ENCODE measurements at places on chromosomes 1 and 21.

GRCh38 chr1:40267767-40268187, 9.7 kb downstream of the ZMPSTE24 start:
- no peaks in the 10 kb centered on the region for H3K27me3 ChIP-seq
- peak overlapping the region; percentile 77 for H3K27ac ChIP-seq
- peaks cover 25% of the 10 kb centered on the region for H3K36me3 ChIP-seq
- peaks cover 7% of the 10 kb centered on the region for H3K4me1 ChIP-seq

DNA sequence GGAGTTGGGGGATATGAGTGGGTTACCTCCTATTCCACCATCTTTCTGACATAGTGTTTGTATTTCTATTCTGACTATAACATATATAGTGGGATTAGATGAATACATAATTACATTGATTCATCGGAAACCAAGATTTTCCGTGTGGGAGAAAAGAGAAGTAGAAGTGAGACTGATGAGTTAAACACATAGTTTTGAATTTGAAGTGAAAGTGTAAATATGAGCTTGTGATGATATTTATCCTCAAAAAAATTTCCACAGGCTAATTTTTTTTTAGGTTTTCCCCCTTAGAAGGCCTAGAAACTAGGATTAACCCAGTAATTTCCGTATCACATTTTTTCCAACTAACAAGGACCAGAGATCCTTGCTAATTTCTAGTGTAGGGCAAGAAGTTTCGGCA, 6.9 kb downstream of the CD1B start:
- no peak for DNase-seq
- H3K36me3 ChIP-seq = no peaks in the 10 kb centered on the region
- no peaks in the 10 kb centered on the region for H3K4me1 ChIP-seq
- H3K27me3 ChIP-seq = no peaks in the 10 kb centered on the region
- no peak overlapping the region for H3K27ac ChIP-seq

DNA sequence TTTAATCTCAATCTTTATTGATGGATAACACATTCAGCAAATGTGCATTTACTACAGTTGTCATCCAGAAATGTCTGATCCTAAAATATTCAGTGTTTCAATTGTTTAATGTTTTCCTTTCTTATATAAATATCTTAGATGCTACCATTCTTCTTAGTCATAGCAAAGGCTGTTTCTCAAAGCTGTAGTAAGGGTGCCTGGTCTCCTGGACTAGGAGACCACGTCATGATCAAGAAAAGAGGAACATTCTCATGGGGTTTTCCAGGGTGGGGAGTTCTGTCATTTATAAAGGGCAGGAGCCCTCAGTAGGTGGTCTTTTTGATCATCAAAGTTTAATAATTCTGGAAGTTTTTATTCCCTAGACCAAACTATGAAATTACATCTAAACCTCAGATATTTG, 292.8 kb downstream of the HMCN1 start:
- peak; percentile 8 for DNase-seq
- no peaks in the 10 kb centered on the region for H3K36me3 ChIP-seq
- H3K27ac ChIP-seq = no peak overlapping the region
- H3K4me1 ChIP-seq = no peaks in the 10 kb centered on the region
- H3K27me3 ChIP-seq = no peaks in the 10 kb centered on the region
- H3K4me3 ChIP-seq = no peak overlapping the region

DNA sequence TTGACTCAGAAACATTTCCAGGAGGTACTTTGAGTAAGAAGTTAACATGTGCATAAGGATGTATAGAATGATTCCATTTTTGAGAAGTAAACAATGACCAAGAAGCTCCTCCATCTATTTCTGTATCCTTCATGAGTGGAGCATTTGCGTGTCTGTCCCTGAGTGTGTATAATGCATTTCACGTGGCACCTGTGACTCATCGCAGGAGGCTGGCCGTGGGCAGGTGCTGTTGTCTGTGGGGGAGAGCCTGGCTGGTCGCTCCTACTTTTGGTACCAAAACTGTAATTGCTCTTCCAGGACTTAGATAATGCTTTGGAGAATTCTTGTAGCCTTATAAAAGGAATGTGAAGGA, 16.5 kb downstream of the SLC37A1 start:
- no peak for DNase-seq
- no peaks in the 10 kb centered on the region for H3K36me3 ChIP-seq
- no peak overlapping the region for H3K27ac ChIP-seq
- no peak overlapping the region for H3K4me3 ChIP-seq
- H3K4me1 ChIP-seq = peaks cover 2% of the 10 kb centered on the region

- no peak overlapping the region for H3K27ac ChIP-seq
- H3K27me3 ChIP-seq = peaks cover 46% of the 10 kb centered on the region
- H3K4me3 ChIP-seq = no peak overlapping the region
Measured at GRCh38 chr21:42624095-42624790, 29.2 kb upstream of the PDE9A start.

- H3K27me3 ChIP-seq = no peaks in the 10 kb centered on the region
- H3K27ac ChIP-seq = no peak overlapping the region
- no peak for DNase-seq
- no peaks in the 10 kb centered on the region for H3K36me3 ChIP-seq
- no peak overlapping the region for H3K4me3 ChIP-seq
Measured at GRCh38 chr1:55463814-55464475, 248.8 kb upstream of the USP24 start.

- H3K27ac ChIP-seq = no peak overlapping the region
- DNase-seq = no peak
- peaks cover 2% of the 10 kb centered on the region for H3K27me3 ChIP-seq
- H3K4me3 ChIP-seq = no peak overlapping the region
Measured at GRCh38 chr21:31368361-31368760, 24.3 kb upstream of the TIAM1 start.

DNA sequence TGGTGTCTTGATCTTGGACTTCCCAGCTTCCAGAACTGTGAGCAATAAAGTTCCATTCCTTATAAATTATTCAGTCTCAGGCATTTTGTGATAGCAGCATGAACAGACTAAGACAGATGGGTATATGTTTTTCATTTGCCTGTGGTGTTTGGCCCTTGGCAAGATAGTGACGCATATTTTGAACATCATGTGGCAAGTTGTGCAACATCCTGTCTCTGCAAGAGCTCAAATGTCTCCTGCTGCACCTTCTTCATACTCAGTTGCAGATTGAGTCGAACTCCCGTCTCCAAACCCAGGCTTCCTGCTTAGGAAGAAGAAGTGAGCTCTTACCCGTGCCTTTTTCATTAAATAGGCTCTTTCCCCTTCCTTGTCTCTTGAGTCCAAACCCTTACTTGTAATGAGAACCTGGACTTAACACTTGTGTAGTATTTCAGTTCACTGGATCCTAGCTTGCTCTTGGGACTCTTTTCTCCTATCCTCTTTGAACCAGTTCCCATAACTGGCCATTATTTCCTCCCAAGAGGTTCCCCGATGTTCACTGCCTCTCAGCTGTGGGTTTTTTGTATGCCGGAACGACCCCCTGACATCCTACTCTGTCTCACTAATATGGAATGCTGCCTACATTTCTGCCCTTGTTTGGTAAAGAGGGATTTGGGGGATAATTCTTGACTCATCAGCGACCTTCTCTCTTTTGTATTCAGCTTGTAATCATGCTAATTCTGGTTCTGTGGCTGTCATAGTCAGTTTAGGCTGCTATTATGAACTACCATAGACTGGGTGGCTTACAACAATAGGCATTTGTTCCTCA, 125.0 kb upstream of the KCNK2 start:
- no peaks in the 10 kb centered on the region for H3K36me3 ChIP-seq
- H3K27ac ChIP-seq = peak overlapping the region; percentile 95
- H3K27me3 ChIP-seq = no peaks in the 10 kb centered on the region
- DNase-seq = peak; percentile 100
- peak overlapping the region; percentile 16 for H3K4me3 ChIP-seq

DNA sequence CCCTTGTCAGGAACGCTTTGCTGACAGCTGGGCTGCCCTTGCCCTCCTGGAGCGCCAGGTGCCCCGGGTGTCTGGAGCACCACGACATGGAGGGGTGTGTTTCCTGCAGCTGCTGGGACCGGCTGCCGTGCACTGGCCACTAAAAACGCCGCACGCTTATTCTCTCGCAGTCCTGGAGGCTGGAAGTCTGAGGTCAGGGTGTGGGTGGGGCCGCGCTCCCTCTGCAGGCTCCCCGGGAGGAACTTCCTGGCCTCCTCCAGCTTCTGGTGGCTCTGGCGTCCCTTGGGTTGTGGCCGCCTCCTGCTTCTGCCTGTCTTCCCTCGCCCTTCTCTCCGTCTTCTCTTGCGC, 28.0 kb upstream of the PLCH2 start:
- H3K4me1 ChIP-seq = peaks cover 23% of the 10 kb centered on the region
- no peak overlapping the region for H3K27ac ChIP-seq
- H3K27me3 ChIP-seq = peaks cover 19% of the 10 kb centered on the region

GRCh38 chr1:231165371-231165770, 3.5 kb downstream of the TRIM67 start:
- no peak overlapping the region for H3K4me3 ChIP-seq
- no peaks in the 10 kb centered on the region for H3K4me1 ChIP-seq
- peaks cover 38% of the 10 kb centered on the region for H3K27me3 ChIP-seq

DNA sequence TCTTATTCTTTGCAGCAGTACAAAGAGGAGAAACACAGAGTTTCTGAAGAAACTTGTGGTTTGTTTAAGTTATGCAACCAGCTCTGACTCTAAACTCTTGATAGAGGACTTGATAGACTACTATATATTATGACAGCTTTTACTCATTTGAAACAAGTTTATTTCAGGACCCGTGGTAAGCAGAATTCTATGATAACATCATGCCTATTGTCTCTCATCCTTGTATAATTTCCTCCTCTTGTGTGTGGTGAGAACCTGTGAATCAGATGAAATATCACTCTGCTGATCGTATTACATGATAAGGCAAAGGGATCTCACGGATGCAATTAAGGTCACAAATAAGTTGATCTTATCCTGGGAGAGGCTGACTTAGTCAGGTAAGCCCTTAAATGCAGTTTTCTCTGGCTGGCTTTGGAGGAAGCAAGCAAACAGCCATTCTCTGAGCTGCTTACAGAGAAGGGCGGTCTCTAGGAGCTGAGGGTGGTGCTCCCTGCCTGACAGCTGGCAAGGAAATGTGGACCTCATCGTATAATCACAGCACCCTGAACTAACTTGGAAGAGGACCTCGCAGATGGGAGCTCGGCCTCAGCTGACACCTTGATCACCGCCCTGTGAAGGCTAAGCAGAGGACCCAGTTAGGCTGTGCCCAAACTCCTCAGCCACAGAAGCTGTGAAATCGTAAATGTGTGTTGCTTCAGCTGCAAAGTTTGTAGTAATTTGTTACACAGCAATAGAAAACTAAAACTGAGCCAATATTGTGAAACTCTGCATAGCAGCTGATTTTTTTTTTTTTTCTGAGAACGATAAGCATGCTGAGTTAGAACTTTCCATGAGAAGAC, 151.1 kb upstream of the DPT start:
- no peak overlapping the region for H3K4me3 ChIP-seq
- no peak for DNase-seq
- H3K27me3 ChIP-seq = no peaks in the 10 kb centered on the region

- H3K27me3 ChIP-seq = no peaks in the 10 kb centered on the region
- no peaks in the 10 kb centered on the region for H3K36me3 ChIP-seq
- H3K27ac ChIP-seq = peak overlapping the region; percentile 56
- peak; percentile 40 for DNase-seq
- H3K4me1 ChIP-seq = peaks cover 22% of the 10 kb centered on the region
Measured at GRCh38 chr21:46457801-46458314, 833 bp upstream of the DIP2A start.

GRCh38 chr1:30320581-30320890, 402.8 kb downstream of the MATN1 start:
- H3K27me3 ChIP-seq = no peaks in the 10 kb centered on the region
- H3K36me3 ChIP-seq = no peaks in the 10 kb centered on the region
- H3K4me1 ChIP-seq = no peaks in the 10 kb centered on the region
- H3K27ac ChIP-seq = no peak overlapping the region

DNA sequence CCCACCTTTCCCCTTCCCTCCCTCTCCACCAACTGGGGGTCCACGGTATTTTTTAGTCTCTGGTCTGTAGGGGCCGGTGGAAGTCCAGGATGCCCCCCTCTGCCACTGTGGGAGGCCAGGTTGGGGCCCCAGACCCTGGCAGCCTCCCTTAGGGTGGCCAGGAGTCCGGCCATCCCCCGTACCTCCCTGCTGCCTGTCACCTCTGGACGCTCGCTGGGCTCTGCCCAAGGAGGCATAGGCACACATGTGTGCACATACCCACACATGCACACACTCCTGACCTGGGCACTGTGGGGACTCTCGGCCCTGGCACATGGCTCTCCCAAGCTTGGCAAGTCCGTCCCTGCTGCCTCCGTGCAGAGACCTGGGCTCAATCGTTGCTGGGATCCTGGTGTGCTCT, 53.0 kb downstream of the DISP3 start:
- H3K4me3 ChIP-seq = no peak overlapping the region
- H3K27me3 ChIP-seq = no peaks in the 10 kb centered on the region
- no peaks in the 10 kb centered on the region for H3K36me3 ChIP-seq
- H3K4me1 ChIP-seq = no peaks in the 10 kb centered on the region
- no peak for DNase-seq
- H3K27ac ChIP-seq = no peak overlapping the region

GRCh38 chr1:32539584-32540571, 651 bp downstream of the ZBTB8A start:
- H3K27ac ChIP-seq = peak overlapping the region; percentile 3
- peaks cover 3% of the 10 kb centered on the region for H3K27me3 ChIP-seq
- H3K4me1 ChIP-seq = no peaks in the 10 kb centered on the region

GRCh38 chr21:21233051-21233450, 234.8 kb downstream of the NCAM2 start:
- no peaks in the 10 kb centered on the region for H3K4me1 ChIP-seq
- H3K4me3 ChIP-seq = no peak overlapping the region
- no peak for DNase-seq
- no peak overlapping the region for H3K27ac ChIP-seq

DNA sequence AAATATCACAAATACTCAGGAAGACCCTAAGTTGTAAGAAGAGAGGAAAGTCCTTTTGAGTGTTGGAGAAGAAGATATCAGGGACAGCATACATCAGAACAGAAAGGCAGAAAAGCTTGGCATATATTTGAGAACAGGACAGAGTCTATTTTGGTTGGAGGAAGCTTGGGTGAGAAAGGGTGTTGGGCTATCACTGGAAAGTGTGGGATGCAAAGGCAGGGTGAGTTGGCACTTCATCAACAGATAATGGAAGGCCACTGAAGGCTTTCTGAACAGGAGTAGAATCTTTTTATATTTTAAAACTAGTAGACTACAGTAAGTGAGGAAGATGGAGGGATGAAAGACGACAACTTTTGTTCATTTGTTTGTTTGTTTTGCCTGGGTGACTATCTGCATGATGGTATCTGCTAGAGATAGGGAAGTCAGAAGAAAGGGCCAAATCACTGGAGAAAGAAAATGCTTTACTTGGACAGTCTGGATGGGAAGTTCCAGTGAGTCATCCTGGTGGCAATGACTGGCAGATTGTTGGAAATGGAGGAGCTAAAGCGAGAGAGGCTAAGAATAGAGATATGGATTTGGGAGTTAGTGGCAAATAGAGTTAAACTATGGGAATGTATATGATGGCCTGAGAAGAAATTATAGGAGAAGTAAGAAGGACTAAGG, 33.7 kb upstream of the KCNA2 start:
- 0 out of 2 replicates have a peak, but pooled peaks cover 2% of the 10 kb centered on the region for H3K4me1 ChIP-seq
- H3K27ac ChIP-seq = no peak overlapping the region
- H3K4me3 ChIP-seq = no peak overlapping the region

DNA sequence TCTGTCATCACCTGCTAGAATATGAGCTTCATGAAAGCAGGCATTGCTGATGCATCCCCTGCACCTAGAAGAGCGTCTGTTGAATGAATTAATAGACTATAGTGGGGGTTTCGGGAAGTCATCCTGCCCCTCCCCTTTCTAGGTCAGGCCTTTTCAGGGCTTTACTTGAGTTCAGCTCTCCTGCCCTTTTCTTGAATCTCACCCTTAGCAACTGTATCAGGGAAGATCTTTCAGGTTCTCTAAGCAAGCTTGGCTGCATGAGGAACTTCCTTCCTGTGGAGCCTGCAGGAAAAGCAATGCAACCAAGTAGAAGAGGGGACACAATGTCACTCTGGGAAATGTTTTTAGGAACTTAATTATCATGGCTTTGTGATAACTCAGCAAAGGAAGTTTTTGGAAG, 27.2 kb upstream of the KIAA0040 start:
- H3K27me3 ChIP-seq = no peaks in the 10 kb centered on the region
- no peak overlapping the region for H3K27ac ChIP-seq
- no peak overlapping the region for H3K4me3 ChIP-seq
- H3K36me3 ChIP-seq = no peaks in the 10 kb centered on the region
